Hypothalamus (tissue), 51 donors: ENCODE measurements at places on chromosomes 5 and 9.

DNA sequence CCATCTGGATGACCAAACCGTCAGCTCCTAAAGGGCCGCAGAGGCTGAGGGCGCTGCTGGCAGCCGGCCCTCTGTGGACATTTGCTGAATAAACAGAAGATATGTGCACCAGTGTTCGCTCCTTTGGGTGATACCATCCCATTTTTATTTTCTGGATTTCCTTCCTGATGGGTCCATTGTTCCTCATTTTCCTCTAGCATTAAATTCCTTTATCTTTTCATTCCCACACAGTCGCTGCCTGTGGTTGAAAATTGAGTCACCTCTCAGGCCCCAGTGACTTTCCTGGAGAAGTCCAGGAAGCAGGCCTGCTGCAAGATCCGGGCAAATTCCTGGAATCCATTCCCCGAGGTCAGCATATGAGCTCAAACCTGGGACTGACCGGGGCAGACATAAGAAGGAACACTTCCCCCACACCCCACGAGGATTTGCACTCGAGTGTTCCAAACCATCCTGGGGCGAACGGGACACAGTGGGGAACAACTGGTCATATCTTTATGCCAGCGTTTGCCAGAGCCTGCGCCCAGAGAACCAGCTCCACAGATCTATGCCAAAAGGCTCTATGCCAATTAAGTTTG, 86.7 kb upstream of the PCA3 start:
- no peak for DNase-seq

GRCh38 chr5:170818232-170818631, 34.7 kb downstream of the GABRP start:
- DNase-seq = no peak

- DNase-seq = no peak
Measured at GRCh38 chr5:142878111-142878510, 107.9 kb downstream of the ARHGAP26 start.

- no peak for DNase-seq
Measured at GRCh38 chr9:117715411-117715989, 11.3 kb downstream of the TLR4 start.

- DNase-seq = no peak
Measured at GRCh38 chr5:16750445-16750844, 133.6 kb upstream of the RETREG1 start.

DNA sequence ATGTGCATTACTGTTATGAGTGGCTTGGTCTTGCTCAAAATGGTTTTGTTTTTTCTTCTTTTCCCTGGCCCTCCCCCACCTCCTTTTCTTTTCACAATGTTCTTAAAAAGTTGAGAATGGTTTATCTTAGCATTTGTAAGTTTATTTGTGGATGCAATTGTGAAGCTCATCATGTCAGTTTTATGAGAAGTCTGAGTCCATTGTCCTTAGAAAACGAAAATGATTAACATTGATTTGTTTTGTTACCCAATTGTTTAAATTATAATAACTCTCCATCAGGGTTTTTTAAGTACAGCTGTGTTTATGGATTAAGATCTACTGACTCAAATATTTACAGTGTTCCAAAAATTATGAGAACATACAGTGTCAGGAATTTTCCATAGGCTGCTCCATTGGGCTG, 511.3 kb upstream of the PAPPA start:
- no peak for DNase-seq

- DNase-seq = no peak
Measured at GRCh38 chr5:167694325-167695147, 596.9 kb upstream of the WWC1 start.
